Lower lobe of right lung (tissue), 2 donors: ENCODE measurements at places on chromosomes 7 and 10. TPM values are rescaled to one million over a fixed set of nuclear protein-coding genes. Genes with fewer than 3 reads are reported as not detected.
A peak's percentile ranks its signal among the peaks of the same experiment; 100 is the strongest.

DNA sequence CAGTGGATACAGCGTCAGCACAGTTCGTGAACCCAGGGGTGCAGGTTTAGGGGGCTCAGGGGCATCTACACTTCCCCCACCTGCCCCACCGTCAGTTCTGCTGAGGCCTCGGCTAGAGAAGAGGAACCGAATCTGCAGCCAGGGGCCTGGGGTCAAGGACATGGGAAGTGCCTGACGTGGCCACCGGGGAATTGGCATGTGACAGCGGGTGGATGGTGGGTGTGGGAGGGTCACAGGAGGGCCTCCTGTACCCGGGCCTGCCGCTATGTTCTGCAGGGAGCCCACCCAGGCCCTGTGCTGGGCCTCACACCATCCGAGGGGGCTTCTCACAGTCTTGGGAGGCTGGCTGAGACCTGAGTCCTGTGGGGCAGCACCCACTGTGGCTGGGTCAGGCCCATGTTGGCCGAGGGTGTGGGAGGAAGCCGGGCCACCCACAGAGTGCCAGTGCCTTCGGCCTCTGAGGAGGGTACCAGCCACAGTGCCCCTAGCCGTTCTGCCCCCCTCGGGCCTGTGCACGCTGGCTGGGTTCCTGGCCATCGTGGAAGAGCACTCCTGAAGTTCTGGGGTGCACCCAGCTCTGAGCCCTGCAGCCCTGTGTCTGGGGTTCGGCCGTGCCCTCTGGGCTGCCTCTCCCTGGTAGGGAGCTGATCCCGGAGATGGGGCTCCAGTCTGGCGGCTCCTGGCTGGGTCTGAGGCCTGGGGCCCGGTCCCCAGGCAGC is 5.9 kb downstream of the TTYH3 start:
- peak; percentile 86 for DNase-seq

- DNase-seq = no peak
These were observed 145.2 kb upstream of the UNC5B start for GRCh38 chr10:71067098-71067740.

DNA sequence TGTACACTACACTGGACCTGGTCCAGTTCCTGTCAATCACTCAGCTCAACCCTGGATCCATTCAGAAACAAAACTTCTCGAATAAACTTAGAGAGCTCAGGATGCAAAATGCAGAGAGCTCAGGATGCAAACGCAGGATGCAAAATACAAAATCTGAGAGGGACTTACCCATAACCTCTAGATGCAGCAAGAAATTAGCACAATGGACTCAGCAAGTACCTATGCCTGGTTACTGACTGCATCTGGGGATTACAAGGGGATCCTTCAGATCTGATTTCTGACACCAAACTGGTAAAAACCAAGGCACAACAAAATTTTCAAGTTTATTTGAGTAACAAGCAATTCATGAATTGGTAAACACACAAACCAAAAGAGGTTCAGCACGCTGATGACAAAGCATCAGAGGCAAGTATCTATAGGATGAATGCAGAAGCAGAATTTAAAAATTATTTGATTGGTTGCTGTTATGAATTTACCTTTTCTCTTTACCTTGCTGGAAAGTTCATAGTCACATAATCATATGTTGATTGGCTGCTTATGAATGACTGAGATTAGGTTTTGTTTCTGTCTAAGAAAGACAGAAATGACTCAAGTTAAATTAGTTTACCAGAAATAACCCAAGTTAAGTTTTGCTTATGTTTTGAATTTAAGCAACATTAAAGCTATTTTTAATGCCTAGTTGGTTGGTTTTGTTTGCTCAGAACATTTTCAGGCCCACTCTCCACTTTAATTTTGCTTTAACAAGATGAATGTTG is 11.4 kb downstream of the GIMAP6 start:
- no peak for DNase-seq

DNA sequence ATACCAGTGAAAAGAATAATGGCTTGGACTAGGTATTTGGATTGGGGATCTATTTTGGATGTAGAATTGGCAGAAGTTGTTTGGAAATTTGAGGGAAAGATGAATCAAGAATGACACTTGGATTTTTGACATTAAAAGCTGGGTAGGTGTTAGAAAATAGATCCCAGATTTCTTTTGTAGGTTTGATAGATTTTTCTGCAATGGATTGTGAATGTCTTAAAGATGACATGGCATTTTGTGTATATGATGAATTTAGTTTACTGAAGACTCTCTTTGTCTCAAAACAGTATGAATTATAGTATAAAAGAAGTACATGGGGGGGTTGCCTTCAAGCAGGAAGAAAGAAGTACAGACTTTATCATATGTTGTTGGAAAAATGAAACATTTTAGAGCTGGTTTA is 75.8 kb downstream of the MPLKIP start:
- DNase-seq = no peak

DNA sequence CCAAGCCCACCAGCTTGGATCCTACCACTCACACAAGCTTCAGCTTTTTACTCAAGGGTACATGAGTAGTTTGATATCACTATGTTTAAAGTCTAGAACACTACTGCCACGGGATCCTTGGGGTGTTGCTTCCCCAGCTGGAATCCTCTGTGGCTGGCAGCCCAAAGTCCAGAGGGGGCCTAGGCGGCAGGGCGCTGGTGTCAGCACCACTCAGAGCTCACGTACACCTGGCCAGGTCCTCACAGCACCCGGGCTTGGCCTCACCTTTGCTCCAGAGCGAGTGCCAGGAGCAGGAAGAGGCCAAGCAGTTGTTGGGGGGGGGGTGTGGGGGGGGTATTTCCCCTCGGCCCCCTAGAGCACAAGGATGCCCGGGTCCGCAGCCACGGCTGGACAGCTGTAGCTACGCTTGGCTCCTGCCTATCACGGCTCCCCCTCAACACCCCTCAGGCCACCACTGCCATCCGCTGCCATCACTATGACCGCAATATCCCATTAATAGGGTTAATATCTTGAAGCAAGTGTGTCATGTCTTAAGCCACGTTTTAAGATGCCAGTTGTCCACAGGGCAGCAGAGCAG is 17.0 kb downstream of the ZDHHC6 start:
- no peak for DNase-seq

DNA sequence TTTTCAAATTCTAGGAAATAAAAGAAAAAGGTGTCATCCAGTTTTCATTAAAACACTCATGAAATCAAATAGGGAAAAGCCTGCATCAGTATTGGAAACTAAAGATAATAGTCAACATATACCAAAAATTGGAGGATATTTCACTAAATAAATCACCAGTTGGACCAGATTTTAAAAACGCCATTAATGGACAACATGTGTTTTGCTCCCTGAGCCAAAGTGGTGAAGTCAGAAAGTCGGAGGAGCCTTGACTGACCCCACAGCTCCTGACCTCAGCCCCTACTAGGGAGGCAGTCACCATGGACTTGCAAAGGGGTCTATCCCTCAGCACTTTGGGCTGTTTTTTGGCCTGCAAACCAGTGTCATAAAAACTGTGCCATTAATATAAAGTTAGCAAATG is 98.3 kb upstream of the SEC61G start:
- no peak for DNase-seq

DNA sequence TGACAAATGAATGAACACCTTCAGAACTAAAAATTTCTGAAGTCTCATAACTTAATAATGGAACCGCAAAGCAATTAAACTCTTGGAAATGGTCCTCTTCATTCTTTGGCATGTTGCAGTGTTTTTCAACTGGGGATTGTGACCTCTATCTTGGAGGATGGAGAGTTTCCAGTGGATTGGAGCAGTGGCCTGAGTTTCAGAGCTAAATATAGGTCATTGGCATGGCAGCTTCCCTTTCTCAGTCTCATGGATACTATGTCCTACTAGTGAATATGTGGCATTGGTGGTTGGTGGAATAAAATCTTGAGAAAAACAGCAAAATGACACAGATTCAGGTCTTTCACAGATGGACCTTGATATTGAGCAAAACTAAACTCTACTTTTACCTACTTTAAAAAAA is 24.1 kb upstream of the EPC1 start:
- no peak for DNase-seq

DNA sequence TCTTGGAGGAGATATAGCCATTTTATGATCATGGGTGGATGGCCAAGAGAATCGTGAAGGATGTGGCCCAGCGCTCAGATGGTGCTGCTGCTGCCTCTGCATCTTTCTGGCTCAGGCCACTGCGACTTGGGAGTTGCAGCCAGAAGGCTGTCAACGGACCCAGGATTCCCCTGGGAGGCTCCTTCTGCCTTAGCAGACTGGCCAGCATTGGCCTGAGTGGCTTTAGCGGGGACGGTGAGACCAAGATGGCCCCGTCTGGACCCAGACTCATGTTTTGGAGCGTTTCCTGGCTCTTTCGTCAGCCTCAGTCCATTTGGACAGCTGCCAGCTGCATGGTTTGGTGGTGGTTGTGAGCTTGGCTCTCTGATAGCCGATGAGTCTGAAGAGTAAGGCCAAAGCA is 97.2 kb downstream of the GALNT17 start:
- DNase-seq = no peak

GRCh38 chr7:52501696-52502095 is 533.7 kb upstream of the POM121L12 start:
- no peak for DNase-seq

DNA sequence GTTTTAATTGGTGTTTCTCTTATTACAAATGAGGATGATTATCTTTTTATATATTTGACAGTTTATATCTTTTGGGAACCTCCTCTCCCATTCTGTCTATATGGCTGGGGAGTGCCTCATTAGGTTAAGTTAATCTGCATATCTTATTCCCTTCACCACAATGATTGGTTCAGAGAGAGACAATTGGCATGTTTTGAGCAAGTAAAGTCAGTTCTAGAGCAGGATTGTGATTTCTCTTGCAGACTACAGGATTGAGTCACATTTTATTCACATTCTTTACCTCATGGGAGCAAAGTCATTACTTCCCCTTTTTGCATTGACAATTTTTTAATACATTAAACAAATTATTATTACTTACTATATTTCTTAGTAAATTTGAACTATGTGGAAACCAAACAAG is 345.6 kb downstream of the MDFIC start:
- DNase-seq = no peak

GRCh38 chr7:38740041-38740440 is 108.9 kb upstream of the AMPH start:
- no peak for DNase-seq

GRCh38 chr10:120793088-120793487 is 58.1 kb upstream of the WDR11 start:
- no peak for DNase-seq

DNA sequence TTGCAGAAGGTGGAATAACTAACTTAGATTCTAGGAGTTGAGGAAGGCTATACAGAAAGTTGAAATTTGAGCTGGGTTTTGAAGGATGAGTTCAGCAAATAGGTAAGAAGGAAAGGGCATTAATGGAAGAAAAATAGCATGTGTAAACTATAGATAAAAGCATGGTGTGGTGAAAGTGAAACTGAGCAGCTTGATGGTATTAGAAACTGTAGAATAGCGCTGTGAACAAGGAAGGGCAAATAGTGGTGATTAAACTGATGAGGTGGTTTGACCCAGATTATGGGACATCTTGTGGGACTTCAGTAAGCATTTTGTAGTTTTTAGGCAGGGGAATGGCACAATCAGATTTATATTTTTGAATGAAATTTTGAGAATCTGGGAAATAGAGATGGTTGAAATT is 90.5 kb downstream of the EXOC6 start:
- DNase-seq = no peak

Gene DNAJC12
- total RNA-seq = 1.5 TPM

Gene FGL2
- 33.0 TPM for total RNA-seq

Gene ACHE
- 0.97 TPM for total RNA-seq
